Left kidney (tissue), 8 donors: ENCODE measurements at places on chromosomes 3 and 15. TPM values are rescaled to one million over a fixed set of nuclear protein-coding genes. Genes with fewer than 3 reads are reported as not detected.

GRCh38 chr3:108190346-108190745 lies 31.9 kb downstream of the IFT57 start:
- no peak for DNase-seq

DNA sequence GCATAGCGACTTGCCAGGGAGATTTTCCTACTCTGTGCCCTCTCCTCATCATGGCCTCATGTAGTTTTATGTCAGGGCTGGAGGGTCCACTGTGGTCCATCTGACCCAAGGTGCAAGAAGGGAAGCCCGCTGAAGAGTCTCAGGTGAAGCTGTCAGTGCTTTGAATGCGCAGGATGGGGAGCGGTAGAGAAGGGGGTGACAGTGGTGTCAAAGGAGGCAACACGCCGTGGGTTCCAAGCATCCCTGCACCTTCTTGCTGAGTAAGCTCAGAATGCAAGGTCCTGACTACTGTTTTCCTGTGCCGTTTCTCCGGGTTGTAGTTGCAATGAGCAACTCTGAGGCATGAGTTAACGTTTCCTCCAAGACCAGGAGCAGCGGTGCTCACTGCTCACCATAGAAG lies 44.9 kb upstream of the RAB6B start:
- DNase-seq: no peak

DNA sequence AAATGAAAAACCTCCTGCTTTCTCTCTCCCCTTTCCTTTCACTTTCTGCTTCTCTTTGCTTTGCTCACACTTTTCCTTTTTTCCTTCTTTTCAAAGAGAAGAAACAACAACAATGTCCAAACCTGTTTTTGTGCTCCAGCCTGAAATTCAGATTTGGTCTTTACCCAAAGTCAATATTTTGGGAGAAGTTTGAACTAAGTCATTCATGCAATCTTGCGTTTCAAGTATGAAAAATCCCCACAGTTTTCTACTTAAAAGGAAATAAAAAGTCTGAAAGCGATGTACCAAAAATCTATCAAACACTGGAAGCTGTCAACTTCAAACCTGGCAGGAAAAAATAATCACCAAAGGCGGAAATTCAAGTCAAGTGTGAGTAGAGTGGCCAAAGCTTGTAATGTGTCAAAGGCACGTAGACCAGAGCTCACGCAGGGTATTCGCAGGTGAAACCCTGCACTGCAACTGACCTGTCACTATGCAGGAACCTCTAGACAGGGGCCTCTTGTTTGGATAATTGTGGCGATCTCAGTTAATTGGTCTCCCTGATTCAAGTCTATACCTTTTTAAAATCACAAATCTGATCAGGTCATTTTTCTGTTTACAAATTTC lies 118.8 kb upstream of the GALNT15 start:
- DNase-seq: no peak

DNA sequence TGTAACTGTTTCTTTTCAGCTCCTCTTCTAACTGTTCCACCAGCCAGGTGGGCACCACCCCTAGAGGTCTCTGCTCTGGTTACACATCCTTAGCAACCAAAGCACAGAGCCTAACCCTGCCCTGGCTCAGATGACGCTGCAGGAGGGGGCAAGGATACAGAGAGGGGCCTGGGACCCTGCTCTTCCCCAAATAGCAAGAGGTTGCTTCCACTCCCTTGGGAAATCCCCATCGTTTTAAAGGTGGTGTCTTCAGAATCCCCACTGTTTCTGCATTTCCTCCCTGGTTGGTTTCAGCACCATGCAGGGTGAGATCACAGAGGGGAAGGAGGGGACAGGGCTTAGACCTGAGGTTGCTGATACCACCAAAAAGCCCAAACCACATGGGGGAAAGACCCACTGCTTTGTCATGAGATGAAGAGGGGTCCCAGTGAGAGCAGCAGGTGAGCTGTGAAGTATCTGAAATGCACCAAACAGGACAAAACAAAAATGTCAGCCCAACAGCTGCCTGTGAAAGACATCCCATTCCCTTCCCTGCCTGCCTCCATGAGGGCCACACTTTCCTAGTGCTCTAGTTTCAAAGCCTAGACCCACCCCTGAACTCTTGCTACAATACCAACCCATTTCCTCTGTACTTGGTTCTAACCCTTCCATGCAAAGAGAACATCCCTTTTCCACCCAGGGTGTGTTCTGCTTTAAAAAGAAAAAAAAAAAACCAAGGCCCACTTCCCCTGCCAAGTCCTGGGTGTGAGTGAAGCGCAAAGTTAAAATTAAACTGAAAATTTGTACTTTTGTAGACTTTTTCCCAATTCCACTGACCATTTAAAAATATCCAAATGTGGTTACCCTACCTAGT lies 29.0 kb downstream of the ANP32A start:
- DNase-seq: no peak

DNA sequence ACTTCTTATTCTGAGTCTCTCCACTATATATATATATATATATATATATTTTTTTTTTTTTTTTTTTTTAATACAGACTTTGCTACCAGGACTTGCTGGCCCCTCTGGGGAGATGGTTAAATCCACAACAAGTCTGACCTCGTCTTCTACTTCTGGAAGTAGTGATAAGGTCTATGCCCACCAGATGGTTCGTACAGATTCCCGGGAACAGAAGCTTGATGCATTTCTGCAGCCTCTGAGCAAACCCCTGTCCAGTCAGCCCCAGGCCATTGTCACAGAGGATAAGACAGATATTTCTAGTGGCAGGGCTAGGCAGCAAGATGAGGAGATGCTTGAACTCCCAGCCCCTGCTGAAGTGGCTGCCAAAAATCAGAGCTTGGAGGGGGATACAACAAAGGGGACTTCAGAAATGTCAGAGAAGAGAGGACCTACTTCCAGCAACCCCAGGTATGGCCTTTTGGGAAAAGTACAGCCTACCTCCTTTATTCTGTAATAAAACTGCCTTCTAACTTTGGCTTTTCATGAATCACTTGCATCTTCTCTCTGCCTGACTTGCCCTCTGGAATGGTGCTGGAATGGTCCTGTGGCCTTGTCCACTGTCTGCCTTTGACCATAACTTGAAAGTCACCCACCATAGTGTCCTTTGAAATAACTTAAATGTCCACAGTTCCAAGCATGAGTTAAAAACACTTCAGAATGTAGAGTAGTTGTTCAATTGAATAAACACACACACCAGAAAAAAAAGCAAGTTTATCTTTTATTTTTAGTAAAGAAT lies 32.4 kb downstream of the MLH1 start:
- no peak for DNase-seq

DNA sequence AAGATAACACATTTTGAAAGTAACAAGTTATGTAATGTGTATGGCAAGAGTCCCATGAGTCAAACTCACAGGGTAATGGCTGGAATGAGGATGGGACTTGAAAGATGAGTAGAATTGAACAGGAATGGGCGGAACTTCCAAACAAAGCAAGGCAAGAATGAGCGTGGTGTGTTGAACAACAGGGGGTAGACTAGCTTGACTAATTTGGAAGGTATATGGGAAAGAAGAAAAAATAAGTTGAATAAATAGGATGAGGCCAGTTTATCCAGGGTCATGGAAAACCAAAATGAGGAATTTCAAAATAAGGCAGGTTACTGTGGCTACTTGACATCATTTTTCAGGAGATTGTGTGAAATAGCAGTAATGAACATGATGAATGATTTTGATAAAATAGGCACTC lies 2.5 kb upstream of the DPH6 start:
- DNase-seq: no peak

DNA sequence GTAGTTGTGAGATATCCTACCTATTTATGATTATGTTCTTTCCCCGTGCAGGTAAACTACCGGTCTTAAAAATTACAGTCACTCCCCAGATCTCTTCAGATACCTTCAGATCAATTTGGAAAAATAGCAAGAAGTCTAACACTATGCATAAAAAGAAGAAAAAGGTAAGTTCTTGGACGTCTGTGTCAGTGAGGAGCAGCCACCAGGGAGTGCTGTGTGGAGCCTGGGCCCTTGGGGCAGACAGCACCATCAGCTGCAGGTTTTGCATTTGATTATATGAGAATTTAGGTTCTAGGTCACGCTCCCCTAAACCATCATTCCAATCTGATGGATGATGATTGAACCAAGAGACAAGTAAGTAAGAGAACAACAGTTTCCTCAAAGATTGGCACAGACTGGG lies 8.9 kb upstream of the RNF7 start:
- DNase-seq: no peak

GRCh38 chr15:65401611-65402240 lies 21.0 kb downstream of the IGDCC4 start:
- DNase-seq: no peak

DNA sequence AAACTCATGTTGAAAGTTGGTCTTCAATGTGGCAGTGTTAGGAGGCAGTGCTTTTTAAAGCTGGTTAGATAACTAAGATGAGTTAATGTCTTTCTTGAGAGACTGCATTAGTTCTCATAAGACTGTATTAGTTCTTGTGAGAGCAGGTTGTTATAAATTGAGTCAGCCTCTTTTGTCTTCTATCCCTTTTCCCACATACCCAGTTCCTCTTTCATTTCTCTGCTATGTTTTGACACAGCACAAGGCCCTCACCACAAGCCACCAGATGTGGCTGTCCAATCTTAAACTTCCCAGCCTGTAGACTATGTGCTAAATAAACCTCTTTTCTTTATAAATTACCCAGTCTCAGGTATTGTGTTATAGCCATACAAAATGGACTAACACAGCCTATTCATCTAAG lies 94.6 kb upstream of the SNTN start:
- DNase-seq: no peak

MUC20 gene
- 32.5 TPM for polyA plus RNA-seq

IL17RD gene
- 66.6 TPM for polyA plus RNA-seq

PROK2 gene
- 0.08 TPM for polyA plus RNA-seq

ACOX2 gene
- 38.6 TPM for polyA plus RNA-seq
